ENCODE measurements at places on chromosomes 7 and 10.

- no peak for DNase-seq
Measured at GRCh38 chr10:62109587-62110293, 158.9 kb downstream of the RTKN2 start.

DNA sequence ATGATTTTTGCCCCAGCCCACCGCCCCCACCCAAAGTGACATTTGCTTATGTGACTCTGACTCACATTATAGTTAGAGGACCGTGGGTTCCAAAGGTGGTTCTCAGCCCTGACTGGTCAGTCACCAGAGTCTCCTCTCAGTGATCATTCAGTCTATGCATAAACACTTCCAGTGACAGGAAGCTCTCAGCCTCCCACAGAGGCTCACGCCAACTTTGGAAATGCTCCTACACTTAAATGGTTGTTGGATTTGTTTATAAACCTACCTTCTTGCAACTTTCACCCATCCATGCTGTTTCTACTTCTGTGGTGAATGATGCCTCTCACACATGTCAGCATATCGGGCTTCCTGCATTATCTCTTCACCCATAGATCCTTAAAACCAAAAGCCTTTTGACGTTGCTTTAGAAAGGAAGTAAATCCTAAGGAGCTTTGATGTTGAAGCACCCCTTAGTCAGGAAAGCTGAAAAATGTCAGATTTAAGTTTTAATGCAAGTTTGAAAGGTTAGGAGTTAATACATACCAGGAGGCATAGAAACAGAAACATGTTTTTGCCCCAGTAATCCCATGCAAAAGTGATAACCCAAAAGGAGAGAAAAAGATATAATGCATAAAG lies 46.5 kb upstream of the FGL2 start:
- no peak for DNase-seq

DNA sequence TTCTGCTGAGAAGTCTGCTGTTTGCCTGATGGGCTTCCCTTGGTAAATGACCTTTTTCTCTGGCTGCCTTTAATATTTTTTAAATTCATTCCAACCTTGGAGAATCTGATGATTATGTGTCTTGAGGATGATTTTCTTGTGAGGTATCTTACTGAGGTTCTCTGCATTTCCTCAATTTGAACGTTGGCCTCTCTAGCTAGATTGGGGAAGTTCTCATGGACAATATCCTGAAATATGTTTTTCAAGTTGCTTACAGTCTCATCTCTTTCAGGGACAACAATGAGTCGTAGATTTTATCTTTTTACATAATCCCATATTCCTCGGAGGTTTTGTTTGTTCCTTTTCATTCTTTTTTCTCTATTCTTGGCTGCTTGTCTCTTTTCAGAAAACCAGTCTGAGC lies 208.4 kb downstream of the KIF20B start:
- DNase-seq: no peak

DNA sequence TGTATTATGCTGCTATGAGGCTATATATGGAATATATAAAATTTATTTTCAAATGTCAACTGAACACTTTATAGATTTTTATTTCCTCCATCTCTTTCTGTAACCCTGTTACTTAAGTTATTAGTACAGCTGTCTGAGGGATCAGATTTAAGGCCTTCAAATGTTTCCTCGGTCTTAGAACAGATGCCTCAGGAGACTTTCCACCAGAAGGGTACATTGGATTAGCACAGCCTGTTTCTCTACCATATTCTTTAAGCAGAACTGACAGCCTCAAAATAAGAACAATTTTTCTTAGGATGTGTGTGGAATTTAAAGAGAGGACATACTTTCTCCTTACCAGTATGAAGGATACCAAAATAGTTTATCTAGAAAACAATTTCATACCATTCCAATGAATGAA lies 53.0 kb upstream of the HGF start:
- DNase-seq: no peak

DNA sequence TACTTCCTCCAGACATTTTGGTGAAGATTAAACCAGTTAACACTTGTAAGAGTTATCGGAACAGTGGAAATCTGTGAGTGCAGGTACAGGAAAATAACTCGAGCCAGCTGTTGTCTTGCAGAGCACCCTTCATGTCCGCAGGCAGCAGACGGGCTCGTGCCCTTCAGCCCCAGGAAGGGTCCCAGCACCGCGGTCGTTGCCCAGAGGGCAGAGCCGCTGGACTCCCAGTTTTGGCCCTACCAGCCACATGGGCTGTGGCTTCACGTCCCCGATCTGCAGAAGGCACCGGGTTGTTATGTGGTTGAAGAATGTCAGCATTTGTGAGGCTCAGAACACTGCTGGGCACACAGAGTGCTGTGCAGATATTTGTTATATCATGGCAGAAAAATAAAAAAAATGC lies 7.2 kb upstream of the ADARB2 start:
- DNase-seq: no peak

DNA sequence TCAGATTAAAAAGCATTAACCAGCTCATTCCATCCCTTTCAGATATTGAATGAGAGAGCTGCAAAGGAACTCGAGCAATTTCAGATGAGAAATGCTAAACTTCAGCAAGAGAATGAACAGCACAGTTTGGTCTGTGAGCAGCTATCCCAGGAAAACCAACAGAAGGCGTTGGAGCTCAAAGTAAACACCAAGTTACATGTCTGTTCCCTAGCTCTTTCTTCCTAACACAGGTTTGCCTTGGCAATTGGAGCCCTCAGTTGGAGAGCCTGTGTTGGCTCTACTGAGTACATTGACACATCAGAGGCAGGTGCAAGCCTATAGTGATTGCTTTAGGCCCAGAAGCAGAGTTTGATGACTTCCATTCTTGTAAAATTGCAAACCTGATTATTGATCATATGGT lies 14.7 kb downstream of the CFAP58 start:
- DNase-seq: no peak

- DNase-seq: no peak
Measured at GRCh38 chr10:19097151-19097550, 48.5 kb downstream of the MALRD1 start.

Measured in ascending aorta (tissue), 2 donors.